ENCODE measurements at places on chromosomes 11 and 22.
A peak's percentile ranks its signal among the peaks of the same experiment; 100 is the strongest.

- DNase-seq, result no peak
These were observed 13.9 kb downstream of the ZBED4 start for GRCh38 chr22:49867303-49868265.

- peak; percentile 55 for DNase-seq
These were observed 27.6 kb downstream of the RIBC2 start for GRCh38 chr22:45441138-45441537.

DNA sequence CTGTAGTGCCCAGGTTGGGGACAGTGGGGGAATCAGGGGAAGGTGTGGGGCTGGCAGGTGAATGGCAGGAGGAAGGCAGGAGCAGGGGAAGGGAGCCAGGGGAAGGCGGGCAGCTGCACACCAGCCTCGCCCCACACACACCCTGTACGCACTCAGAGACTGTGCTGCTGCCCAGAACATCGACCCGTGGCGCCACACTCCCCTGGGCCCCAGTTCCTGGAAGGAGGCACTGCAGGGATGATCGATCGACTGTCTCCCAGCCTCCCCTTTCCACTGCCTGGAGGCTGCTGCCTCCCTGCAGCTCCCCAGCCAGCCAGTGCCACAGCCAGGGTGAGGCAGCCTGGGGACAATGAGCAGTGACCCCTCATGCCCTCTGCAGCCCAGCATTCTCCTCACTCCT, 19.2 kb downstream of the PDE2A start:
- DNase-seq, result no peak

DNA sequence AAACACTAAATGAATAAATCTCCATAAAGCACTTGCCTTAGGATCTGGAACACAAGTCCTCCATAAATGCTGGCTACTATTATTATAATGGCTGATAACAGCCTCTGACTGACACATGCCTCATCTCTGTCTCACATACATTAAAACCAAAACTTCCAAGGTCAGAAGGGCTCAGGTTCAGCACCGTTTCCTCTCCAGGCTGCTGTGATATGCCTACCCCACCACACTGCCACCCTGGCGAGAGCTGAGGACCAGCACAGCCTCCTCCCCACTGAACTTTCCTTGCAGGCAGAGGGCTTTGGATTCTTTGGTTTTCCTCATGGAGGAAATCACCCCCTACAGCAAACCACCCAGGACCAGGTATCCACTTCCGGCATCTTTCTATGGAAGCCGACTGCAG, 112.8 kb downstream of the ABTB2 start:
- no peak for DNase-seq

- DNase-seq, result no peak
These were observed 5.4 kb downstream of the PDE2A start for GRCh38 chr11:72668629-72669347.

- DNase-seq, result no peak
These were observed 47.3 kb downstream of the TSPAN18 start for GRCh38 chr11:44774108-44774507.

DNA sequence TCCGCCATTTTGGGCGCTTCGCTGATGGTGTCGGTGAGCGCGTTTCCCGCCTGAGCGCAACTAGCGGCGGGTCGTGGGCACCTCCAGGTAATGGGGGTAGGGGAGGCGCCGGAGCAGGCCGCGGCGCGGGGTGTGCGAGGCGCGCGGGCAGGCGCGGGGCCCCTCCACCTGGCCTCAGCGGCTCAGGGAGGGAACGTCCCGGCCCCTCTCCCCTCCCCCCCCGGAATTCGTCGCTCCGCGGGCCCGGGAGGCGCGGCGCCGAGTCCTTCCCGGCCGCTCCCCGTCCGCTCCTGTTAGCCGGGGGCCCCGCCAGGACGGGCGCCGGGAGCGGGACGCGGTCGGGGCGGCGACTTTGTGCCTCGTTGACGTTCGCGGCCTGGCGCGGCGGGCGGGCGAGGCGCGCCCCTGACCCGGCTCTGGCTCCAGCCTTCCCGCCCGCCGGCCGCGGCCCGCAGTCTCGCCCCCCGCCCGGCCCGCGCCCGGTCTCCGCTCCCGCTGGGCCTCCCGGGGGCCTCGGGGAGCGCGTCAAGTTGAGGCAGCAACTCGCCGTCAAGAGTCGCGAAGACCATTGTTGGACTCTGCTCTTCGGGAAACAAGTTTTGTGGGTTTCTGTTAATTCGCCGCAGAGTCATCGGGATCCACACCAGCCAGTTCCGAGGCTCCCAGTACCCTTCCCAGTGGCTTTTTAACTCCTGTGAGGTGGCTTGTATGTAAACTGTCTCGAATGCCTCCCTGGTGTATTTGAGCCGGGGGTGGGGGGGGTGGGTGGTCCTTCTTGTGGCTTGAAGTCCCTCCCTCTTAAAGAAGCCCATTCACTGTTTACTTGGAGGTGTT, at the start of gene PPP6R3:
Gene PPP6R3 (plus strand): TSS at position 12 of the 834 bp plus-strand sequence. CDS start 76,913 bp downstream, outside the sequence.
- peak; percentile 27 for DNase-seq

GRCh38 chr11:13463779-13464290, 813 bp upstream of the BTBD10 start:
- DNase-seq, result no peak

- no peak for DNase-seq
These were observed 222.8 kb downstream of the DDX10 start for GRCh38 chr11:108887436-108888238.

DNA sequence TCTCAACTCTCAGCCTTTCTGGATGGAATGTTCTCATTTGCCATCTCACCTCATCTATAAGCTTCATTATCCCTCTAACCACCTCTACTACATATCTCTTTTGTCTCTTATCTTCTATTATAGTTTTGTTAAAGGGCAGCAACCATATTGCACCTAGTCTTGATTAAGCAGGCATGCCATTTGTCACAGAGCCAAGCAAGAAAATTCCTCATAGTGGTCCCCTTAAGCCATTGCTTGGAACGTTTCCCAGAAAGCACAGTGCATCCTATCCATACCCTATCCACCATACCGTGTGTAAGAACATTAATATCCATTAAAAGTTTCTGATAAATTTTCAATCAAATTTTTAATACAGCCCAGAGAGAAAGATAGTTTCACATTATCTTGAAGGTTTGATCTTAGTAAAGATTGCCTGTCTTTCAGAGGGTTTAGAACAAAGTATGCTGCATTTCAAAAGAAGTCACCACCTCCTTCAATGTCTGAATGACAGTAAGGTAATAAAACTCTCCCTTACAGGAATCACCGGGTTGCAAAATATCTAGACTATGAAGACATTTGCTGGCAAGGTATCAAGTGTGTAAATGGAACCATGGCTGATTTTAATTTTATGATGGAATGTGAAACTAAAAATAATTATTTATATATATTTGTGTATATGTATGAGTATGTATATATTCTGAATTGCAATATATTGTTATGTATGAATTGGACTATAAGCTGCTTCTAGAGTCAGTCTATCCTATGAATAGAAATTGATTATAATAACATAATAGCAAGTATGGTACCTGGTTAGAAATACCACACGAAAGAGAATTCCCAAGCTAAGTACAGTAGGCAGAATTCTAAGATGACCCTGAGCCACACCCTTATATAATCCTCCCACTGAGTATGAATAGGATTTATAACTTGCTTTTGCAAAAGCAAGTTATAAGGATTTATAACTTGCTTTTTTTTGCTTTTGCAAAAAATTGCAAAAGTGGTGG, 1296.3 kb downstream of the LRRC4C start:
- no peak for DNase-seq

DNA sequence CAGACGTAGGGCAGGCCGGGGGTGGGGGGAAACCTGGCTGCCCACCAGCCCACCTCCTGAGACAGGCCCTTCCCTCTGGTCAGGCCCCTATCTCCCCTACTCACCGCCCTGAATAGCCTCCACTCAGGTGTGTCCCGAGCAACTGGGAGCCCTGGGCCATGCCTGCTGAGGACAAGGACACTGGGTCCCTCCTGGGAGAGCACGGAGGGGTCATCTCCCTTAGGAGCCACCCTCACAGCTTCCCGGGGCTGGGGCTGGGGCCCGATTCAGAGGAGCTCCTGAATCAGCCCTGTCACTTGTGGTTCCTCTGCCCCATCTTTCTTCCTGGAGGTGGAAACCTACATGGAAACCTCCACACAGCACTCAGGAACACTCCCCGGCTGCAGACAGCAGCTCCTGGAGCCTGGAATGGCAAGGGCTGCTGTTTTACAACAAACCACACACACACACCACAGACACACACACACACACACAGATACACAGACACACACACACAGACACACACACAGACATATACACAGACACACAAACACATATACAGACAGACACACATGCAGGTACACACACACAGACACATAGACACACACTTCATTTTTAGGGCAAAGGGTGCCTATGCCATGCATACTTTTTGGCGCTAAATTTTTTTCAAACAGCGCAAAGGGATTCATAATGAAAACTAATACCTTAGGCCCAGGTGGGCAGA, 9.6 kb upstream of the EMID1 start:
- DNase-seq, result no peak

- DNase-seq, result no peak
These were observed 14.5 kb downstream of the HORMAD2 start for GRCh38 chr22:30094804-30095203.

DNA sequence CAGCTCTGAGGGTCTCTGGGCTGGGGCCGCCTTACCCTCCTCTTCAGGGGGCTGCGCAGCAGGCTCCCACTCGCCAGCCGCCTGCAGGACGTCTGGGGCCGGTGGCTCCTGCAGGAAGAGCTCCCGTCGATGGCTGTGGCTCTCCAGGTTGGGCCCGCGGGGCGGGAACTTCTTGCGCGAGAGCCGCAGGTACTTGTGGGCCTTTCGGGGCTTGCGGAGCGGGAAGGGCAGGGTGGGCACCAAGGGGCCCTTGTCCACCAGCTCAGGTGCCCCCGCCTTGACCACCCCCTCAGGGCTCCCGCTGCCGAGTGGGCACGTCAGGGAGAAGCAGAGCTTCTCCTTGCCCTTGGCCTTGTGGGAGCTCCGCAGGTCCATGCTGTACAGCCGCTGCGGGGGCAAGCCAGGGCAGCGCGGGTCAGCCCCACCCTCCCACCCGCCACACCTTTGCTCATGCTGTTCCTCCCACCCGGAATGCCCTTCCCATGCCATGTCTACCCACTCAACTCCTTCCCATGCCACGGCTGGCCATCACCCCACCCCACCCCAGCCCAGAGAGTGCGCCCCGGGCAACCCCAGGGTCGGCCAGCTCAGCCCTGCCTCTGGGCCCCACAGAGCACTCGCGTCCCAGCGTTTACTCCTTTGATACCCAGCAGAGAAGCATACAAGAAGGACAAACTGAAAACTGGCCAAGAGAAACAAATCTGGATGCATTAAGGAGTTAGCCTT, 18.0 kb downstream of the CBX7 start:
- no peak for DNase-seq

GRCh38 chr22:31836010-31836409, 82.2 kb downstream of the DEPDC5 start:
- no peak for DNase-seq

DNA sequence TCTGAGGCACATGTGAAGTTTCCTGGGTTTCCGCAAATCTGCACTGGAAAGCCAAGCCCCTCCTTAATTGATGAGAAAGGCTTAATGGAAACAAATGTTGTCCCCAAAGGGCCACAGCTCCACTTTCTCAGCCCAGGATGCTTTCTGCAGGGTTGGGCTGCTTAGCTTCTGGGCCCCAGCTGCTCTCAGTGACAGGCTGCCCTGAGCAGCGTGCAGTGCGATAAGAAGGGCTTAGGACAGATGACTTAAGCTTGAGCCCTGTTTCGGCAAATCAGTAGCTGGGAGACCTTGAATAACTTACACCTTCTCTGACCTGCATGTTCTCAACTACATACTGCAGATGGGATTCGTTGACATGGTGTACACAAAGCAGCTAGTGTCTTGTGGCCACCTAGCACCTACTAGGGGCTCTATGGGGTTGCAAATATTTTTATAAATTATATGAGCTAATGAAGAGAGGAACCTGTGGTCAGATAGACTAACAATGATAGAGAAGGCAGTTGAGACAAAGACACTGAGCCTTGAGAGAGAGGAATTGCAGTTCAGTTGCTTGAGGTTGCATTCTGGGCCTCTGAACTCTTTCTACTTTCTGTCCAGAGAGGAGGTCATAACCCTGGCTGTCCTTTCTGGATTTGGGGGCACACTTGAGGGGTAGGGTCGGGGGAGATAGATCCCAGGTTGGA, 11.5 kb downstream of the STX3 start:
- DNase-seq, result no peak

- no peak for DNase-seq
These were observed 27.6 kb upstream of the HMOX1 start for GRCh38 chr22:35353318-35353717.

- no peak for DNase-seq
These were observed 3.4 kb downstream of the P2RY2 start for GRCh38 chr11:73221451-73221850.

DNA sequence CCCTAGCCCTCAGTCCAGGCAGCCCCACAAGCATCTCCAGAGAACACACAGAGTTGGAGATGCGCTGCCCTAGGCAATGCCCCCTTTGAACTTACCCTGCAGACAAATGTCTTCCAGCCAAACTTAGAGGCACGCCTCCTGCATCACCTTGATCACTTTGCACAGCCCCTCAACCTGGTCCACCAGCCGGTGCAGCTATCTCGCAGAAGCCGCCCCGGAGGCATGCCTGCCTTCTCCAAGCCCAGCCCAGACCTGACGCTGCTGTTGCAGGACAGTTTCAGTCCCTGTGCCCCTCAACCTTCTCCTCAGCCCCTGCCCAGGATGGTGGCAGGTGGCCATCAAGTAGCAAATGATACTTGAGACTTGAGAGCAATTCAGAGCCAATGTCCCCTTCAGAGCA, 16.7 kb upstream of the POU2AF1 start:
- no peak for DNase-seq

- no peak for DNase-seq
These were observed 109.7 kb downstream of the GALNT18 start for GRCh38 chr11:11512090-11512489.

- no peak for DNase-seq
These were observed 5.2 kb downstream of the SMTNL1 start for GRCh38 chr11:57542582-57542981.
